Right atrium auricular region (tissue), 2 donors: ENCODE measurements at places on chromosomes 5 and 9.

DNA sequence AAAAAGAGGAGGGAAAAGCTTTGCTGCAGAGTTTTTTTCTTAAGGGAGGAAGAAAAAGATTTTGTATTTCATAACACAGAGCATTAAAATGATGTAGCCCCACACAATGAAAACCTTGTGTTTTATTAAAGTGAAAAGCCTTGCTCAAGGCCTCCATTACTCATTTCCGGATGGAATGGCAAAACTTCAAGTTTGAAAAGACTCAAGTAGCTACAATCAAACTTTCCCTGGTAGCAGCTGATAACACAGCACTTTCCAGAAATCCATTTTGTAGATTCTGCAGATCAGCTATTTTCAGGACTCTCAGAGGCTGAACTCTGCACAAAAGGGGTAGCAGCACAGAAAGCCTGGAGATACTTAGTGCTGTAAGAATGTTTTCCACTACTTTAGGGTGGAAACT, 374.8 kb downstream of the NFIB start:
- no peak for DNase-seq

- DNase-seq, result peak; percentile 55
Observed at GRCh38 chr9:38200431-38200830, 131.4 kb upstream of the SHB start.

- no peak for DNase-seq
Observed at GRCh38 chr9:19641046-19641445, 147.8 kb downstream of the SLC24A2 start.

DNA sequence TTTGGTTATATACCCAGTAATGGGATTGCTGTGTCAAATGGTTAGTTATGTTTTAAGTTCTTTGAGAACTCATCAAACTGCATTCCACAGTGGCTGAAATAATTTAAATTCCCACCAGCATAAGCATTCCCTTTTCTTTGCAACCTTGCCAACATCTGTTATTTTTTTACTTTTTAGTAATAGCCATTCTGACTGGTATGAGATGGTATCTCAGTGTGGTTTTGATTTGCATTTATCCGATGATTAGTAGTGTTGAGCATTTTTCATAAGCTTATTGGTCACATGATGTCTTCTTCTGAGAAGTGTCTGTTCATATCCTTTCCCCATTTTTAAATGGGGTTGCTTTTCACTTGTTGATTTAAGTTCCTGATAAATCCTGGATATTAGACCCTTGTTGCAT, 435.7 kb upstream of the RIOK2 start:
- DNase-seq, result no peak
